AG10803 (cell line): ENCODE measurements at places on chromosomes 7 and 10.
A peak's percentile ranks its signal among the peaks of the same experiment; 100 is the strongest.

DNA sequence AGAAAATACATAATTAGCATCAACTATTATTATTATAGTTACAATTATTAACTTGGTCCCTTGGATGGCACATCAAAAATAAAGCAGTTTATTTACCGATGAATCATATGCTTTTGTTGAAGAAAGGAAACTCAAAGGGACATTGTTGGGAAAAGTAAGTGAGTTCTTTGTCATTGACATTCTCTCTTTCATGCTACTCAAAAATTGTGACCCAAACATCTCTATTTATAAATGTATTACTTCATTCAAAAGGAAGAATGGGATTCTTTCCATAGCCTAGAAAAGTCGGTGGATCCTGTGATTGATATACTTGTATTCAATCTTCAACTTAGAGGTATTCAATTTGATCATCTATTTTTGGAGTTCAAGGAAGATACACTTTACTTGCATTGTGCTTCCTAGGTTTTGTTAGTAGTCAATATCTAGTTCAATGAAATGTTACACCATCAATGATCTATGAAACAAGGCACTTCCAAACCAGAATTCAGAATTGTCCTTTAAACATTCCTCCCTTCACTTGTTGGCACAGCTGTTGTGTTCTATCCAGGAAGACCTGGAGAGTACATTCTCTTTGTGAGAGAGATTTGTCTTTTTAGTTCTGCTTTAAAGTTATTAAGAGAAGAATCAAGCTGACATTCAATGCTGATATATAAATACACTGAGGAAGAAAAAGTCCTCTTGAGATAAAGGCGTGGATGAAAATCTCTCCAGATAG, 235.2 kb downstream of the TMEM26 start:
- no peak for DNase-seq

DNA sequence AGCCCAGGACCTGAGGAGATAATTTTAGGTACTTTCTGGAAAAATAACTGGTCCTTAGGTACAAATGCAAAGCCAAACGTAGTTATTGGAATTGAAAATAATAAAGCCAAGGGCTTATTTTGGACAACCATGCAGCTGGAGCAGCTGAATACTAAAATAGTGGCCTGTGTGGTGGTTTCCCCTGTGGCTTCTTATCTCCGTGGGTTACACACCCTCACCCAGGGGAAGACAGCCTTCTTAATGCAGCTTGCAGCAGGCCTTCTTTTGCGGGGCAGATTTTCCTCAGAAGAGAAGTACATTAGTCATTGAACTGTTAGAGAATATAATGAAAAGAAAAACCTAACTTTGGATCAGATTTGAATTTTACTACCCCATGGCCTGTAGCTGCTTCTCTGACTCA, 133.5 kb downstream of the ST7 start:
- no peak for DNase-seq

- DNase-seq, result no peak
These were observed 7.9 kb downstream of the LIPJ start for GRCh38 chr10:88594482-88594881.

DNA sequence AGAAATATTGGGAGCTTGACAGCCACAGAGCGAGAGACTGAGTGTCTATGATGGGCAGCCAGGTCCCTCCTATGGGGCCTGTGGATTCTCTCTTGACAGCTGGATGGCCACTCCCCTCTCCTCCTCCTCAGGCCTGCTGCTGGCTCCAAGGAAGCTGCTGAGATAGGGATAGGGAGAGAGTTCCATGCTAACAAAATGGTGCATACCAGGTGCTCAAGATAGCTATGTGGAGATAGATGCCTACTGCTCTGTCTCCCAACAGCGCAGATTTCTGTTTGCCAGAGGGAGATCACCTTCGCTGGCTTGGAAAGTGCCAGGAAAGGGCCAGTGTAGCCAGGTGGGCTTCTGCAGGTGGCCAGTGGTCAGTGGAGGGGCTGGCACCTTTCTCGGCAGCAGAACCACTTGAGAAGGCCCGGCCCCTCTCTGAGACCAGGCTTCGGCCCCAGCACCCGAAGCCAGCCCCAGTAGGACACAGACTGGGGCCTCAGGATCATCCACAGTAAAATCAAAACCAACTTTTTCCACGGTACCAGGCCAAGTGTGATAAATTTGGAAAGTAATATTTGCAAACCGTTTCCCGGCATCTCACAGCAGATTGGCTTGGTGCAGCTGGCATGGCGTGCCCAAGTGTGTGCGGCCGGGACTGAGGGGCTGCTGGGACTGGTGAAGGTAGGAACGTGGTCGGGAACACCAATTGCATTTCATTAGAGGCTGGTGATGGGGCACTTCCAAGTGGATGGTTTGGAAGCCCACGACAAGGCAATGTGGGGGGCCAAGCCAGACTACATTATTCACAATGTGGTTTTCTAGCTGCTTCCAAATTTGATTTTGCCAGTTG, 139.6 kb downstream of the PTPN20 start:
- DNase-seq, result no peak

DNA sequence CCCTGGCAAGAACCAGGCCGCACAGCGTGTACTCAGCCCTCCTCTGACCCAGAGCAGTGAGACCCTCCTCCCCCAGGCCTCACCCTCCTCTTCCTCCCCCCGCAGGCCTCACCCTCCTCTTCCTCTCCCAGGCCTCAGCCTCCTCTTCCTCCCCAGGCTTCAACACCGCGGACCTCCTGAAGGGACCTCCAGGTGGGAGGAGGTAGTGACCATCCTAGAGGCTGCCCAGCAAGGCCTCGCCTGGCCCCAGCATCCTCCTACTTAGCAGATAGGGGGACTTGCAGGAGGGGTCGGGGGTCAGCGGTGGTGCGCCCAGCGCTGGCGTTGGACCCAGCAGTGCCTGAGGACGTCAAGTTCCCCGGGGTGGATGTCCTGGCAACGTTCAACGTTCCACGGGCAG, 270.8 kb downstream of the ELFN1 start:
- DNase-seq, result no peak

DNA sequence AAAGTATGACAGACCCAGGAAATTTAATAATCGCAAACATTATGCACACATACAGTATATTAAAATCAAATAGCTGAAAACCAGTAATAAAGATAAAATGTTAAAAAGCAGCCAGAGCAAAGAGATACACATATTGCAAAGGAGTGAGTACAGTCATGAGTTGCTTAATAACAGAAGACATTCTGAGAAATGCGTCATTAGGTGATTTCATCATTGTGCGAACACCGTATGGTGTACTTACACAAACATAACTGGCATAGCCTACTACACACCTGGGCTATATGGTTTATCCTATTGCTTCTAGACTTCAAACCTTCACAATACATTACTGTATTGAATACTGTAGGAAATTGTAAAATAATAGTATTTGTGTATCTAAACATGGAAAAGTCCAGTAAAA, 367.6 kb downstream of the NXPH1 start:
- no peak for DNase-seq

DNA sequence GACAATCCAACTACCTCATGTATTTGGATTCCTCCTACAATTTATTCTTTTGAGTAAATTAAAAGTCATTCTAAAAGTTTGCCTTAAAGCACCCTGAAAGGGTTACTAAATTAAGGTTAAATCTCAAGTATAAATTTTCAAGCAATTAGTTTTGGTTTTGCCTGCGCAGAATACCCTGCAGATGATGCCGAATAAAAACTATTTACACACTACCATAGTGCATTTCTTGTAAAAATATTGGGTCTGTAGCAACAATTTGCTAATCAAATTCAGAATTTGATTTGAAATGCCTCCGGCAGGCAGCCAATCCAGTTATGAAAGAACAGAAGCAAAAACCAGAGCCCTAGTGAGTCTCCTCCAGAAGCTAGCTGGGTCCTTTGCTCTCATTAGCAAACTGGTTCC, 122.2 kb downstream of the TWIST1 start:
- DNase-seq, result peak; percentile 74

DNA sequence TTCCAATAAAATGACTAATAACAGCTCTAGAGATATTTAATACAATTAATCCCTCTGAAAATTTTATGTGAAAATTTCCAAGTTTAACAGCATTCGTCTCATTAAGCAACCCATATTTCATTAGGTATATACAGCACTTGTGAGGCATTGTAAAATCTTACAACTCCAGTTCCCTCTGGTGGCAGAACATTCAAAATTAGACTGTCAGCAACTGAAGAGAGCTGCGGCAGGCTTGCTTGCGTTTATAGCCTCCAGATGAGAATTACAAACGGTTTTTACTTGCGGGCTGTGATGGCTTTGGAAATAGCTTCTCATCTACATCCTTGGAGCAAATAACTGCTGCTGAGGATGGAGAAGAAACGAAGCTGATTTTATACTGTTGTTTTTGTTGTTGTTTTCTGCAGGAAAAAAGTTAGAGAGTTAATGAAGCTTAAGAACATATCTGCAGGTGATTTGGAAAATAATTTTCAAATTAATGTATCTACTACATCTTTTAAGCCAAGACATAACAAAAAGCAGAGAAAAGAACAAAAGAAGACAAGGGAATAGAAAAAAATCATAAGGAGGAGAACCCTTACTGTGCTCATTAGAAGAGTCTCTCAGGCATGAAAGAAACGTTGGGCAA, 171.3 kb downstream of the MAGI2 start:
- DNase-seq, result peak; percentile 83

DNA sequence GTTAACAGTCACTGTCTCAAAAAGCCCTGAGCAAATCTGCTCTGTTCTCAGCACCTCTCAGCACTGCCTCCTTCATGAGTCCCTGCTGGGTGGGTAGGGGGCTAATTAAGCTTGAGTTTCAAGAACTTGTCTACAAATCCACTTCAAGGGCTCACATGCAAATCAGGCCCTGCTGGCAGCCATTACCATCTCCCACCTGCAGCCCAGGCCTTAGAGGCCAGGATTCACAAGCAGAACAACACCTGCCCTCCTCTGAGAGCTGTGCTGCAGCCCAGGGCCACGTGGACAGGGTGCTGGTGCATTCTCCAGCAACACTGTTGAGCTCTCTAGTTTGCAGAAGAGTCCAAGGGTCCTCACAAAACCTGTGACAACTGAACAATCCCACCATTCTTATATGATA, 119.2 kb downstream of the DPP6 start:
- DNase-seq, result no peak

GRCh38 chr7:66307591-66308215, 102.6 kb downstream of the TPST1 start:
- peak; percentile 29 for DNase-seq

- no peak for DNase-seq
These were observed 122.2 kb downstream of the TSPAN12 start for GRCh38 chr7:120735791-120736190.

GRCh38 chr7:148142660-148143248, 447.8 kb upstream of the C7orf33 start:
- peak; percentile 53 for DNase-seq

- peak; percentile 11 for DNase-seq
These were observed 122.4 kb downstream of the CTTNBP2 start for GRCh38 chr7:117750612-117751563.

- no peak for DNase-seq
These were observed 254.2 kb upstream of the C7orf33 start for GRCh38 chr7:148336411-148336810.

- no peak for DNase-seq
These were observed 1.3 kb upstream of the PRTFDC1 start for GRCh38 chr10:24953675-24954074.

DNA sequence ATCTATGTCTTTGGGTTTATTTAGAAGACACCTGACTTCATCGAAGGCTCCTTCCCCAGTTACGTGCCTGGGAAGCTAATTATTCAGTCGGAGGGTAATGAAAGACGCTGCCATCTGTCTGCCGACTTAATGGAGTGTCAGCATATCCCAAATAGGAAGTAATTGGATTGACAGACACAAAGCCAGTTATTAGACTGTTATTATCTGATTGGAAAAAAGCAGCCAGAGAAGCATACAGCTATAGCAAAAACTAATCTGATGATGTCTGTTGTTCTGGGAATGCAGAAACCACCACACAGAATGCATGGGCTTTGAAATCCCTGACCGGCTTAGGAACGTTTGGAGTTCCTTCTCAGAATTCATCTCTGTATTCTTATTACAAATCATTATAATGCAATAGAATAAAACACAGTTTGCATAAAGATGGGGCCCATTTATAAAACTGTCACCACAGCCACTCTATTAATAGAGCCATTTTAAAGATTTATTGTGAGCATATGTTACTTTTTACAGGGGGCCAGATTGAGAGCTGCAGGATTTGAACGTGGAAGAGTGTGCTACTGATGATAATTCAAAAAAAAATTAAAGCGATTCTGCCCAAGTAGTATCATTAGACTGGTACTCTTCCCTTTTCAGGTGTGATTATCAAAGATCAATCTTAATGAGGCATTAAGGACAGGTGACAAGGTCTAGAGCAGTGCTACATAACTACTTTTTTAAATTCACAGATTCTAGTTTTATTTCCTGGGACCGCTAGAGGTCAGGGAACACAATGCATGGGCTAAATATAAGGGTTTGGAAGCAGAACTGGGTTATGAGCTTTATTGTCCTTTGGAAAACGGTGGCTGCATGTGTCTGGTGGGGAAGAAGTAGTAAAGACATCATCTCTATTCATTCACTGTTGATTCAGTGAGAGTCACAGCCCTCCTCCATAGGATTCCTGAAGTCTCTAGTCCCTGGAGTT, 330.1 kb upstream of the LRGUK start:
- DNase-seq, result no peak

DNA sequence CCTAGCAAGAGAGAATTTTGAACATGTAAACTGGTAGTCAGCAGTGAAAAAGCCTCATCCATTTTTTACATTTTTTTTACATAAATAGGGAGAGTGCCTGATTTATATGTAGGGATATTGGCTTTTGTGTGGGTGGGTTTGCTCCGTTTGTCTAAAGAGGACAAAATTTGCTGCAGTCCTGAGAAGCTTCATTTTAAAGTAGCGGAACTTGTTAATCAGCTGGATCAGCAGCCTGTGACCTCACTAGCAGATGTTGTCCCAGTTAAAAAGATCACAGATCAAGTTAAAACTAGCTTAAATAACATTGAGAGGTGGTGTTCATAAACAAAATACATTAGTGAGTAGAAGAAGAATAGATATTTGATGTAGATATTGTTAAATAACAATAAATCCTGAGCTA, 2.6 kb downstream of the ATRNL1 start:
- DNase-seq, result no peak
